Activated CD8-positive, alpha-beta memory T cell treated with anti-CD3 and anti-CD28 coated beads for 4 hours (primary cell): ENCODE measurements at places on chromosomes 6 and 20.

DNA sequence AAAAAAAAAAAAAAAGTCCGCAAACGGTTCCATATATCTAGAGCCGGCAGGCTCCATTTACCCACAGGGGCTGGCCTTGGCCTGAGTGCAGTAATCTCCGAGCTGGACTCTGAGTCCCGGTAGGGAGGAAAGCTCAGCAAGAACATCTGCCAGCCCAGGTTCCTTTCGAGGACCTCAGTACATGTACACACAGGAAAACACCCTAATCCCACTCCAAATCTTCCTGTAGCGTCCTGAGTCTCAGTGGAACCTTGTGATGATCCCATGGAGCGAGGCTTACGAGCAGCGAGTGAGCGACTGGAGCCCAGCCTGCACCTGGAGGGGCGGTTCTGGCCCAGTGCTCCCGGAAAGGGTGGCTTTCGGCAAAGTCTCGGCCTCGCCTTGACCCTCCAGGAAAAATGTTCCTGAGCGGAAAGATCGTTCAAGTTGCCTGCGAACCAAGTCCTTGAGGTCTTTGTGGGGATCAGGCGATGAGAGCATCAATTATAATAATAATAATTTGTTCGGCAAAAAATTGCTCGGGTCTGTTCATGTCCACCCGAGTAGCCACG is 32.1 kb downstream of the PRSS16 start:
- DNase-seq = no peak

- no peak for DNase-seq
These were observed 295.0 kb downstream of the KCNQ5 start for GRCh38 chr6:72916906-72917305.

DNA sequence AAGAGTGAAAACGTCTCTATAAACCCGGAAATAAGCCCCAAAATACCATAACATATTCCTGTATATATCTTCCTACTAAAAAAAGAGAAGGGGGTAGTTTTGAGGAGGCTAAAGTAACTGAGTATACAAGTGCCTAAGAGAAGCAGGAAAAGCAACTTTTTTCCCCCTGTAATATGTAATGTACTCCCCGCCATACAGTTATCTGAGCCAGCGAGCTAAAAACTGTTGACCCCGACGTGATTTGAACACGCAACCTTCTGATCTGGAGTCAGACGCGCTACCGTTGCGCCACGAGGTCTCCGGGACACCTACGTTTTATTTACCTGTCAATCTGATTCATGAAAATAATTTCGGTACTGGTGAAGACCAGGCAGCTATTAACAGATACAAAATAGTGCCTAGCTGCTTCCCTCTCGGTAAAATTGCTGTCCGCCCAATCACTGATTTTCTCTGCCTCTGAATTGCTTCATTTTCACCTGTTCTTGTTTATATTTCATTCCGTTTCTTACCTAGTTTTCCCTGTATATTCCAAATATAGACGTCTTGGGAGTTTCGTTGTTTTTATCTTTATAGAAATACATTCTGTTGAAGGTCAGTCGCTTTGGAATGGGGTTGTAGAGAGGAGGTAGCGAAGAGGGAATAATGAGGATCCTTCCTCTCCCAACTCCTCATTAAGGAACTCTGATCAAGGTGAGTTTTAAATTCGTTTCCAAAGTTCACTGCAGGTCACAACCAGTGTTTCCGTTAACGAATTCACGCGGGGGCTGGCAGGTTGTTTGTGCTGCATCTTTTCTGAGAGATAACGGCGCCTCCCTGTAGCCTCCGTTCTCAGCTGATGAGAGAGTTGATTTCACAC is 33.6 kb upstream of the BTN3A2 start:
- no peak for DNase-seq

DNA sequence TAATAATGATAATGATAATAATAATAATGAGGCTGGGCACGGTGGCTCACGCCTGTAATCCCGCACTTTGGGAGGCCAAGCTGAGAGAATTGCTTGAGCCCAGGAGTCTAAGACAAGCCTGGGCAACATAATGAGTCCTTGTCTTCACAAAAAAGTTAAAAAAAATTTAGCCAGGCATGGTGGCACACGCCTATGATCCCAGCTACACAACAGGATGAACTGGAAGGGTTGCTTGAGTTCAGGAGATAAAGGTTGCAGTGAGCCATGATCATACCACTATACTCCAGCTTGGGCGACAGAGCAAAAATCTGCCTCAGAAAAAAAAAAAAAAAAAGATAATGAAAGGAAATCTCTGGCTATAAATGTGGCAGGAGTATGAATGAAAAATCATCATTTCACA is 213.4 kb downstream of the HIVEP2 start:
- DNase-seq = no peak

DNA sequence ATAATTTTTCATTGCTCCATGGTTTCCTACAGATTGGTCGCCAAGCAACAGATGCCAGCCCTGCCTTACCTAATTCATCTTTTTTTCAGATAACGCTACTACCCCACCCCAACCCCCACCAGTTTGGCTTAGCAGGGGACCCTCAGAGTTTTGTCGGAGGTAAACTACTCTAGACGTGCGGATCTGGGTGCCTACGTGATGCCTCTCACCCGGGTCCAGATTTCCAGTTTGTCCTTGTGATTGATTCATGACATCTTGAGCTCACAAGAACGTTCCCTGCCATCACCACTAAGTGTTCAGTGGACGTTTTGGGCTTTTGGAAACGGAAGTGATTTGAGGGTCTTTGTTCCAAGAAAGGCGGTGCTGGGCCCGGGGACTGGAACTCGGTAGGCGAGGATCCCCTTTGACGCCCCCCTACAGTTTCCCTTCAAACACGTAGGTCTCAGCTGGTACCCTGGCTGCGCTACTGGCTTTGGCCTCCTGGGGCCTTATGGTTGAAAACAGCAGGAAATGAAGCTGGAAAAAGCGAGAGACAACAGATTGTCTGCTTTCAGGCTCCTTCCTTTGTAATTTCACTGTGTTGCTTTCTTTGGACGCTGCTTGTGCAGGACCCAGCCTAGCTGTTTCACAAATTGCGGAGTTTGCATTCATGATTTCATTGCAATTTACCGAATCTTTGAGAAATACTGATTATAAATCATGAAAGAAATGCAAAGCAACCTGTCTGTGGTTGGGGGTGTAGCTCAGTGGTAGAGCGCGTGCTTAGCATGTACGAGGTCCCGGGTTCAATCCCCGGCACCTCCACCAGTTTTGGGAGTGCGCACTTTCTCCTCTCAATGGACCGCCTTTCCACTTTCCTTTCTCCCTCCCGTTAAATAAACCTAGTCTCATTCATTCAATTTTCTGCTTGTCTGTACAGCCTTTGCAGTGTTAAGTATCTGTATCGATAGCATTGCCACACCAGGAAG is 81.0 kb downstream of the GPX5 start:
- no peak for DNase-seq

DNA sequence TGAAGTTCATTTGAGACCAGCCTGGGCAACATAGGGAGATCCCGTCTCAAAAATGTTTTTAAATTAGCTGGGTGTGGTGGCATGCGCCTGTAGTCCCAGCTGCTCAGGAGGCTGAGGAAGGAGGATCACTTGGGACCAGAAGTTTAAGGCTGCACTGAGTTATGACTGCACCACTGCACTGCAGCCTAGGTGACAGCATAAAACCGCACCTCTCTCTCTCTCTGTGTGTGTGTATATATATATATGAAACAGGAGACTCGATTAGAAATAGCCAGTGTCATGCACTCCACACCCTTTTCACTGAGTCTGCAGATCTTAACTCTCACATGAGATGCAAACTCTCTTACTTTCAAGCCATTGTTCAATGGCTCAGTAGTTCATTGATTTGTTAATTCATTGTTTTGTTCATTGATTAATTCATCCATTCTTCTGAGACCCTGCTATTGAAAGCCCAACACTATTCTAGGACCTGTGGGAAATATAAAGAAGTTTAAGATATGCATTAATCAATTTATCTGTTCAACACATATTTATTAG is 52.4 kb upstream of the MRPS10 start:
- DNase-seq = no peak

DNA sequence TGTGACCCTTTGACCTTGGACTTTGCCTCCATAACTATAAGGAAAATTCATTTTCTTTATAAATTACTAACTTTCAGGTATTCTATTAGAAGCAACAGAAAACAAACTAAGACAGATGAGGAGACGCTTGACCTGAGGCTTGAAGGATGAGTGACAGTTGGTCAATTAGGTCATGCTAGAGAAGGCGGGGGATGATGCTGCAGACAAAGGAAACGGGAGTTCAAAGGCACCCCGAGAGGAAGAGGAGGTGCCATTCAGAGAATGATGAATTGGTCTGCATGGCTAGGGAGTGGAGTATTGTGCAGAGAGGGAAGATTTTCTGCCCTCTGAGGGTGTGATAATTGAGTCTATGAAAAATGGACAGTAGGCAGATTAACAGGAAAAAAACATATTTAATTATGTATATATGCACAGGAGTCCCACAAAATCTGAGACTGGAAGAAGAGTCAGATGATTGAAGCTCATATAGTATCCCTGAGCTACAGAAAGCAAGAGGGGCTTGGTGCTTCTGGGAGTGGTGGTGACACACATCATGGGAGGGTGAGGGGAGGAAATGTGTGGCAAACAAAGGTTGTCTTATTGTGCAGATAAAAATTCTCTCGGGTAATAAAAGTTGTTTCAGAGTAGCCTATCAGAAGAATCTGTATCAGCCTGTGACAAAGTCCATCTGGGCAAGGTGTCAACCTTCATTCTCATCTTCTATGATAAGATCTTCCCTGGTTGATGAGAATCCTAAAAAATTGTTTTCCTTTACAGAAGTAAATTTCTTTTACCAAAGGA is 20.4 kb upstream of the FUCA2 start:
- no peak for DNase-seq

DNA sequence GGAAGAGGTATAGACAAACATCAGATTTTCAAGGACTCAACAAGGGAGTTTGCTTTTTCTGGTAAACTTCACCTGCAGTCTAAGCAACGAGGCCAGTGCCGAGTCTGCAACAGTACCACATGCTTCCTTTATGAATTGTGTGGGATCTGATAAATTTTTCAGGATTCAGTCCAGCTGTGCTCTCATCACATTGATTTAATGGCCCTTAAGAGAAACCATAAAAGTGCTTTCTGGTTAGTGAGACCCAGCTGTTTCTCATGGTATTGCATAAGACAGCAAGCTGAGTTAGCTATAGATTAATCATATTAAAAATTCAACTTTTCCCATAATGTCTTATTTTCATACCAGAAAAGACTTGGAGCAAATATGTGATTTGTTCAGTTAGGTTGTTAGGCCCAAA is 291.4 kb downstream of the CENPW start:
- no peak for DNase-seq

GRCh38 chr20:59392736-59393135 is 92.3 kb downstream of the EDN3 start:
- DNase-seq = no peak

GRCh38 chr6:6057442-6058053 is 50.8 kb upstream of the NRN1 start:
- DNase-seq = no peak

DNA sequence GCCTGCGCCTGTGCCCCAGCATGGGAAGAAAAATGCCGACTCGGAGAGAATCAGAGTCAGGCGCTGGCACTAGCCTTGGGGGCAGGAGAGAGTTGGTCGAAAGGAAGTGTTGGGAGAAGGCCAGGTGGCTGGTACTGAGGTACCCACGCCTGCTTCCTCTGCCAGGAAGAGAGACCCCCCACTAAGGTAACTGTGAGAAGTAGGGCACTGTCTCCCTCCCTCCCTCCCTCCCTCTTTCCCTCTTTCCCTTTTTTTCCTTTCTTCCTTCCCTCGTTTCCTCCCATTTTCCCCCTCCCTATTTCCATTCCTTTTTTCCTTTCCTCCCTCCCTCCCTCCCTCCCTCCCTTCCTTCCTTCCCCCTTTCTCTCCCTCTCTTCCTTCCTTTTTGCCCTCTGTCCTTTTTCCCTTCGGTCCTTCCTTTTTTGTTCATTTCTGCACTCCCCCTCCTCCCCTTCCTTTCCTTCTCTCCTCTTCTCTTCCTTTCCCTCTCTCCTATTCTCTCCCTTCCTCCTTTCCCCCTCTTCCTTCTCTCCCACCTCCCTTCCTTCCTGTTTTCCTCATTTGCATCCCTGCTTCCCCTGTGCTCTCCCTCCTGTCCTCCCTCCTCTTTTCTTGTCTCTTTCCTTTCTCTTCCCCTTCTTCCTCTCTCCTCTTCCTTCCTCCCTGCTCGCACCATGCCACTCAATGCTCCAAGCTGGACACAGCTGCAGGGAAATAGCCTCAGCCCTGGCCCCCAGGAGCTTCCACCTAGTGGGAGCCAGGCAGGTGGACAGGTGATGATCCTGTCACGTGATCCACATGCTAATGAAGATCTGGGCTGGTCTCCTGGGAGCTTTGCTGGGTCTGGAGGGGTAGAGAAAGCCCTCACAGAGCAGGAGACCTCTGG is 148.0 kb downstream of the DHX35 start:
- DNase-seq = no peak

GRCh38 chr20:35271904-35272303 is 6.0 kb downstream of the MMP24OS start:
- no peak for DNase-seq

DNA sequence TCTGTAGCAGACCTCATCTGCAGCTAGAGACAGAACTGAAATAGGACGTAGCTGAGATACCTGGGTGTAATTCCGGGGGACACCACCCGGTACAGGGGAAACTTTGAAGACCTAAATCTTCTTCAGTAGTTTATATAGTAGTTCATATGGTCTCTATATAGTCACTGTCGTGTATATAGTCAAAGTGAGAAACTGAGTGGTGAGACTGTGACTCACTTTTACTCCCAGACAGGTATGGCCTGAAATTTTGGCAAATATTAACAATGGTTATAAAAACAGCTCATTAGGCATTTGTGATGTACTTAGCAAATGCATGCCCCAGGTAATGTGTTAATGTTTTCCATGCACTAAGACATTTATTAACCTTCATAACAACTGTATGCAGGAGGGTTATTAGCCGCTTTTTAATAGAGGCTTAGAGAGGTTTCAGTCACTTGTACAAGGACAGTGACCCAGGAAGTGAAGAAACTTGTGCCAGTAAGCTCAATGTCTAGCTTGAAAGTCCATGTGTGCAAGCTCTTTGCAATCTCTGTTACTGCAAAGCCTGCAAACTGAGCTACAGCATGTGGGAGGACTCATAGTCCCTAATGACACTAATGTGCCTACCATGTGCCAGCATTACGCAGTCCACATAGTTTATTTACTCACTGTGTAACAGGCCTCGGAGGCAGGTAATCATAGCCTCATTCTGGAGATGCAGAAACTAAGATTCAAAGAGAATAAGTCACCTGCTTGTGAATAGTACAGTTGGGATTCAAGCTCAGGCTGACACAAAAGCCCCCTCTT is 165.4 kb upstream of the CHD6 start:
- no peak for DNase-seq
